Right lobe of liver (tissue), 6 donors: ENCODE measurements at places on chromosomes 2 and 18. TPM values are rescaled to one million over a fixed set of nuclear protein-coding genes. Genes with fewer than 3 reads are reported as not detected.

DNA sequence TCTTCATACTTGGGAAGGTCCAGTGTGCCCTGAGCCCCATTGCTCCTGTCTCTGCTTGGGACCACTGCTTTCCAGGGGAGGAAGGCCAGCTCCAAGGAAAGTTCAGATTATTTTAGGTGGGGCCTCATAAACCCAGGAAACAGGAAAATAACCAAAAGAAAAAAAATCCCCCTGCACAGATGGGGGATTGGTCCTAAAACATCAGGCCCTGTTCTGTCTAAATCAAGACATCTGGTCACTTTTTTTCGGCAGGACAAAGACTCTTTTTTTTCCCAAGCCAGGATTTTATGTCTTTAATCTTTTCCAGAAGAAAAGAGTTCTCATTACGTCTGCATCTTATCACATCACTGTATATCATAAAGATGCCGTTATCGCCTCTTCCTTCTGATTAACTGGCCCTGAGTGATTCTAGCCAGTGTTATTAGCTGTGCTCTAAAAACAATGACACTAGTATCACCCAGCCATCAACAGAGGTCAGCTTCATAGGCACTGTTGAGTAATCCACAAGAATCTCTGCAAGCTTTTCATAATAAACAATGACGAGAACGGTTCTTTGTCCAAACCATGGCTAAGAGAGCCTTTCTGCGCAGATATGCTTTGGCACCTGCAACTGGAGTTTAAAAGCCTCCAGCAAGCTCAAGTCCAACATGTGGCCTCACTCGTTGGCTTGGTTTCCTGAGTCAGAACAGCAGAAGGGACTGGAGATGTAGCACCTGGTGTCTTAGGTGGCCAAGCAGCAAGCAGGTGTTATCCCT, 138.2 kb downstream of the VAPA start:
- no peak for DNase-seq

DNA sequence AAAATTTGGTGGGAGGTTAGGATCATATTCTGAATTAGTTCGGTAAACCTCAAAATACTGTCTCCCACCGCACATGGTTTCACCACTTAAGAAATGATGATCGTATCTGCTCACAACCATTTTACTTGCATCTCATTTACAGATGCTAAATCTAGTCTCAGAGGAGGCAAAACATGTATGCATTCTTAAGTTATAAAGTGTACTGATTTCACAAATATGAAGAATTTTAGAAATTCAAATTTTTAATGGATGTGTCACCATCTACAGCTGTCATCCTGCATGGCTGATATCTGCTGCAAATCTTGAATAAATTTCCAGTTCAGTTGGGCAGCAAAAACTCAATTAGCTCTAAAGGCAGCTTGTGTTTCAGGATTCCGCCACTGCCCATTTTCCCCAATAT, 243.3 kb upstream of the KCNJ3 start:
- DNase-seq, result no peak

The CFLAR gene
- 85.4 TPM for total RNA-seq

The MDH1B gene
- total RNA-seq, result 0.24 TPM

GRCh38 chr2:46318579-46319460, 21.6 kb downstream of the EPAS1 start:
- DNase-seq, result no peak

The AQP12B gene
- not detected for total RNA-seq

- DNase-seq, result peak; percentile 47
Measured at GRCh38 chr2:174682007-174682577, 82.2 kb downstream of the CHRNA1 start.
